ENCODE measurements at places on chromosomes 1 and 21.

GRCh38 chr1:41222496-41222895 is 19.6 kb downstream of the SCMH1 start:
- DNase-seq = peak; percentile 85

GRCh38 chr1:204080163-204080903 is 7.4 kb downstream of the SOX13 start:
- DNase-seq = peak; percentile 66

GRCh38 chr1:12380326-12381249 is 150.8 kb downstream of the VPS13D start:
- DNase-seq = no peak

DNA sequence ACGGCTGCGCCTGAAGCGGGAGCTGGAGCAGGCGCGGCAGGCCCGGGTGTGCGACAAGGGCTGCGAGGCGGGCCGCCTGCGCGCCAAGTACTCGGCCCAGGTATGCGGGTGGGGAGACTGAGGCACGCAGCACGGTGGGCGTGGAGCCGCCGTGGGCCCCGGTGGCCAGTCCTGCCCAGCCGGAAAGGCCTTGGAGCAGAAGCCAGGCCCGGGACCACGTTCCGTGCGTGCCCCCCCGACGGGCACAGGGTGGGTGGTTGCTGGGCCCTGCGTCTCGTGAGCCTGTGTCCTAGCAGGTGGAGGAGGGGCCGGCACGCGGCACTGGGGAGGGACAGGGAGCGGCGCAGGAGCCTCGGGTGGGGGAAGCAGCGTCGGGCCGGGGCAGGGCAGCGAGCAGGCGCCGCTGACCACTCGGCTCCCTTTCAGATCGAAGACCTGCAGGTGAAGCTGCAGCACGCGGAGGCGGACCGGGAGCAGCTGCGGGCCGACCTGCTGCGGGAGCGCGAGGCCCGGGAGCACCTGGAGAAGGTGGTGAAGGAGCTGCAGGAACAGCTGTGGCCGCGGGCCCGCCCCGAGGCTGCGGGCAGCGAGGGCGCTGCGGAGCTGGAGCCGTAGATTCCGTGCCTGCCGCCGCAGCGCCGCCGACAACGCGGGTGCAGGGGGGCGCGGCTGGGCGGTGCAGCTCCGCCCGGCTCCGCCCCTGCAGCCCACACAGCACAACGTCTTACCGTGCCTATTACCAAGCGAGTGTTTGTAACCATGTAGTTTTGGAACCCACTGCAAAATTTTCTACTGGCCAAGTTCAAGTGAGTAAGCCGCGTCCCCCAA is 78.2 kb downstream of the SKI start:
- no peak for DNase-seq

- no peak for DNase-seq
These were observed 49.7 kb upstream of the GFI1 start for GRCh38 chr1:92536211-92536979.

DNA sequence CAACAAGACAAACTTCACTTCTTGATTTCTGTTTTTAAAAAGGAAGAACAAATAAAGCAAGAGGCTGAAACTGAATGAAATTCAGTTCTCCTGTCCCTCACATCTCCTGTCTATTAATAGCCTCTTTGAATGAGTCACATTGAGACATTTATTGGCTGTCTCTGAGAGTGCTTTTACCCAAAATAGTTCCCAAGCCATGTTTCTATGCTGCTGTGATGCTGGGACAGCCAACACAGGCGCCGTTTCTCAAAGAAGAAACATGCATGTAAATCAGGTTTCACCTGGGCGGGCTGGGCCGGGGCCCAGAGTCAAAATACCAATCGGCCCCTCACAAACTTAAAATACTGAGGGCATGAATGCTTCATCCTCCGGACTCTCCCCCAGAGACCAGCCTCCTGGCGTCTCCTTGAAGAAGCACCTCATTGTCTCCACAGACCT is 105.2 kb downstream of the EDEM3 start:
- DNase-seq = no peak
